ENCODE measurements at places on chromosomes 3 and 15.

- no peak for DNase-seq
These were observed 27.6 kb downstream of the POPDC2 start for GRCh38 chr3:119632829-119633228.

- DNase-seq, result no peak
These were observed 128.2 kb upstream of the PLXNA1 start for GRCh38 chr3:126854666-126855065.

- DNase-seq, result no peak
These were observed 335.7 kb upstream of the PPP2R3A start for GRCh38 chr3:135629701-135630408.

- peak; percentile 46 for DNase-seq
These were observed 2.3 kb downstream of the GORASP1 start for GRCh38 chr3:39104961-39105686.

DNA sequence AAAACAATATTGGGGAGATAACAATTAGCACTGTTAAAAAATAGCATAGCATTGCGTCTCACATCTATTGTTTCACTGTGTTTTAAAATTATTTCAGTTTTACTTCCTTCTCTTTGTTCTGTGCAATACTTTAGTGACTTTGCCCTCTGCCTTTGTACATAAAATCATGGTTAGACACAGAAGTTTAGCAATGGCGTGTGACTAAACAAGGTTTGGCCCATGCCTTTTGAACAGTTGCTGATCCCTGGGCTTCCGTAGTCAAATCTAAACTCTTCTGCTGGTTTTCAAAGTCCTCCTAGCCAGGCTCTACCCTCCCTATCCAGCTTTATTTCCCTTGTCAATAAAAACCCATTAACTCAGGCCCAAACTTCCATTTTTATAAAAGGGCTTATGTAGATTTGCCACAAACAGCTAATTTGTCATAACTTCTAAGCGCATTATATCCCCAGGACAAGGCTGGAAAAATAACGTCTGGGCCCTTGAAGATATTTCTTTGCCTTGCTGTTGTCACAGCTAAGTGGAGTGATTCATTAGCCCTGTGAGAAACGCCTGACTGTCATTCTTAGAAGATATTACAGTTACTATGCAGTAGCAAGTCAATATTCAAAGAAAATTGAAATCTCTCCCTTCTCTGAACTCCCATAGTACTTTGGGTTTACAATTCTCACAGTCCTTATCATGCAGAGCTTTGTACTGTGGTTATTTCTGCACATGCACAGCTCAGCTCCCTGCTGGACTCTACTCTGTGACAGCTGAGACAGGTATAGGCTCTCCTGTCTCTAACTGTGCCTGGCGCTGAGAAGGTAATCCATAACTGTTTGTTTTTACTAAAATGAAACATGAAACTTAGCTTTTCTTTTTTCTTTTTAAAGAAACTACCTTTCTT, 123.4 kb upstream of the SLC24A5 start:
- no peak for DNase-seq

- peak; percentile 40 for DNase-seq
These were observed 26.7 kb downstream of the ABHD2 start for GRCh38 chr15:89114990-89115389.

DNA sequence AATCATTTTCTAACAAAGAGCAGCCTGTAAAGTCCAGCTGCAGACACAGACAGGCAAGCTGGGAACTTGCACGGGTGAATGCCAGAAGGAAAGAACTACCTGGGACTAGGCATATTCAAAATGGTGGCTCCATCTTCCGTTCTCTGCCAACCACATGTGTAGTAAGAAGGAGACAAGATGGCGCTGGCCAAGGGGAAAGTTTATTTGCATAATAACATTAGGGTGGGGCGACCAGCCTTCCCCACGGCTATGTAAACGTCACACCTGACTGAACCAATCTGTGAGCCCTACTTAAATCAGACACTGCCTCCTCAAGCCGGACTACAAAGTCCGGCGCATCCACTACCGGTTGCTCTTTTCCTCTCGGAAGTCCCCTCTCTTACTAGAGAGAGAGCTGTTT, 130.8 kb downstream of the SNRK start:
- DNase-seq, result no peak

- DNase-seq, result no peak
These were observed 27.4 kb upstream of the SRGAP3 start for GRCh38 chr3:9276761-9277370.

Measured in NCI-H2029 treated with DMSO at 0.1 percent for 48 hours (cell line).